ENCODE measurements at places on chromosomes 6 and 20. TPM values are rescaled to one million over a fixed set of nuclear protein-coding genes. Genes with fewer than 3 reads are reported as not detected.

DNA sequence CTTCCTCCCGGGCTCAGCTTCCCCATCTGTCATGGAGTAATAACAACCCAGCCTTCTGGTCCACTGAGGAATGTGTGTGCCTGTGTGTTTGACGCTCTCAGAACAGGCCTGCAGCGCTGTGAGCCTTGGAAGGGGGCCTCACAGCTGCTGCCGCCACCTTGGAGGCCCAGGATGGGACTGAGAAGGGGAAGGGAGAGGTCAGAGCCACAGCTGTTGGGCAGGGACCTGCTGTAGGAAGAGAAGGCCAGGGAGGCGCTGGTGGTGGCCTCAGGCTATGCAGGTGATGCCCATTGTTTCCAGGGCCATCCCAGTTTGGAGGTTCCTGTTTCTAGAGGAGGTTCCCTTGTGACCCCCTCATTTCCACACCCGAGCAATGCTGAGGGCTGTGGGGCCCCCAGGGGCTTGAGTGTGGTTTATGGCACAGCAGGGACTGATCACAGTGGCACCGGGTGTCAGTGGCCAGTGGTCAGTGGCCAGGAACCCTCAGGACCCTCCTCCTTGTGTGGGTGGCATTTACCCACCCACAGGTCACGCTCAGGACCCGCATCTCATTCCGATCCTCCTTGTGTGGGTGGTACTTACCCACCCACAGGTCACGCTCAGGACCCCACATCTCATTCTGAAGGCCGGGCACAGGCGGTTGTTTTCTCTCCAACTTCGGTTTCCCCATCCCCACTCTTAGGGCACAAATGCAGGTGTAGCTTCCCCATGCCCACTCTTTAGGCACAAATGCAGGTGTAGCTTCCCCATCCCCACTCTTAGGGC lies 14.0 kb downstream of the TPD52L2 start:
- no peak for DNase-seq

FRK gene
- 8.0 TPM for total RNA-seq

ZSCAN12 gene
- 5.0 TPM for total RNA-seq

- DNase-seq = no peak
Measured at GRCh38 chr6:5361396-5361795, 100.1 kb downstream of the FARS2 start.

- DNase-seq = no peak
Measured at GRCh38 chr6:113526995-113527394, 330.1 kb upstream of the MARCKS start.

- DNase-seq = no peak
Measured at GRCh38 chr6:84003131-84003530, 30.4 kb upstream of the MRAP2 start.

DNA sequence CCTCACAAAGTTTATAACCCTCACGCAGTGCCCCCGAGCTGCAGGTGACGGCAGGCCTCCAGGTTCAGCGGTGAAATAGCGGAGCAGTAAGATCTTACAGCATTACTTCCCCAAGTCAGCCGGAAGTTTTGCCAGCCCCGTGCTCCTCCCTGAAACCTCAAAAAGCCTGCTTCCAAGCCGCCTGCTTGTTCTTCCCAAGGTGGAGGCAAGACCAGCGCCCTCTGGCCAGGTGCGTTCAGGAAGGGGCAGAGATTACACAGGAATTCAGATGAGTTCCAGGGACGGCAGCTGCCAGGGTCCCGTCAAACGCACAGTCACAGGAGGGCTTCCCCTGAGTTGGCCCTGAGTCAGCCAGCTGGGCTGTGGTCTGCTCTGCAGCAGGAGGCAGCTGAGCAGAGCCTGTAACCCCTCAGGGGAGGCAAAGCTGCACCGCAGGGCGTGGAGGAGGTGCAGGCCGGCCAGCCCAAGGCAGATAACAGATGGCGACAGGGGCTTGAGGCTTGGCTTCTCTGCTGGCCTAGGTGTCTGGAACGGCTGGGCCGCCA lies 124.1 kb upstream of the RPS6KA2 start:
- no peak for DNase-seq

CFAP206 gene
- not detected for total RNA-seq

GRCh38 chr6:169906004-169906687 lies 154.7 kb downstream of the ERMARD start:
- DNase-seq = no peak

OPRL1 gene
- 0.26 TPM for total RNA-seq

DNA sequence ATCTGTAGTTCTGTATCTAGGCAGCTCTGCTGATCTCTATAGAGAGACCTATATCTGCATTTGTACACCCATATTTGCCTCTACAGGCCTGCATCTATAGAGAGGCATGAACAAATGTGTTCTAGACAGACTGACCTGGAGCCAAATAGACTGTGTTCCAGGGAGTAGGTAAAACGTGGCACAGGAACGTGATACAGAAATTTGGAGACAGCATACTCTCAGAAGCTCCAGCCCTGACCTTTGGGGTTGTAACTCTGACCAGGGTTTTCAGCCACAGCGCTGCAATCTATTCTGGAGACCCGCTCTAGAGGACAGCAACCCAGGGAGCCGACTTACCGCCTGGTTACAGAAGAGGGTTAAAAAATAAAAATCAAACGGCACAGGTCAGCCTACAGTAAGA lies 983 bp downstream of the RBBP9 start:
- no peak for DNase-seq

DNA sequence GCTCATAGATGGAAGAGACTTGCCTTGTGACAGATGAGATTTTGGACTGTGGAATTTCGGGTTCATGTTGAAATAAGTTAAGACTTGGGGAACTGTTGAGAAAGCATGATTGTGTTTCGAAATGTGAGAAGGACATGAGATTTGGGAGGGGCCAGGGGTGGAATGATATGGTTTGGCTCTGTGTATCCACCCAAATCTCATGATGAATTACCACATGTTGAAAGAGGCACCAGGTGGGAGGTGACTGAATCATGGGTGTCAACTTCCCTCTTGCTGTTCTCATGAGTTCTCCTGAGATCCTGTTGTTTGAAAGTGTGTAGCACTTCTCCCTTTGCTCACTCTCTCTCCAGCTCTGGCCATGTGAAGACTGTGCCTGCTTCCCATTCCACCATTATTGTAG lies 17.9 kb downstream of the AHI1 start:
- no peak for DNase-seq

GINS1 gene
- 8.6 TPM for total RNA-seq

DNA sequence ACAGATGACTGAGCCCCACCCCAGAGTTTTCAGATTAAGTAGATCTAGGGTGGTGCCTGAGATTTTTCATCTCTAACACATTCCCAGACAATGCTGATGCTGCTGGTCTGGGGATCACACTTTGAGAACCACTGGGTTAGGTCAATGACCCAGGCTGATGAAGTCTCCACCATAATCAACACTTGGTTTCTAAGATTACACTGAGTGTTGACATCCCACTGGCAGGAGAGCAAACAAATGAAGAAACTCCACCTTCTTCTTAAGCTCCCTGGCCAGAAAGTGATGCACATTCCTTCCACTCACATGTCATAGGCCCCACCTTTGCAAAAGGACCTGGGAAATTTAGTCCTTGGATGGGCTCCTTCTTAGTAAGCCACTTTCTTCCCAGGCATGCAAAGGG lies 53.1 kb downstream of the MAFB start:
- DNase-seq = no peak

- no peak for DNase-seq
Measured at GRCh38 chr6:52877168-52877567, 32.3 kb downstream of the GSTA3 start.

- DNase-seq = no peak
Measured at GRCh38 chr6:55208478-55209458, 34.5 kb downstream of the HCRTR2 start.

- DNase-seq = peak; percentile 71
Measured at GRCh38 chr6:28896505-28897368, 27.0 kb downstream of the TRIM27 start.

GRCh38 chr6:79764747-79765146 lies 133.6 kb downstream of the SH3BGRL2 start:
- no peak for DNase-seq

DNA sequence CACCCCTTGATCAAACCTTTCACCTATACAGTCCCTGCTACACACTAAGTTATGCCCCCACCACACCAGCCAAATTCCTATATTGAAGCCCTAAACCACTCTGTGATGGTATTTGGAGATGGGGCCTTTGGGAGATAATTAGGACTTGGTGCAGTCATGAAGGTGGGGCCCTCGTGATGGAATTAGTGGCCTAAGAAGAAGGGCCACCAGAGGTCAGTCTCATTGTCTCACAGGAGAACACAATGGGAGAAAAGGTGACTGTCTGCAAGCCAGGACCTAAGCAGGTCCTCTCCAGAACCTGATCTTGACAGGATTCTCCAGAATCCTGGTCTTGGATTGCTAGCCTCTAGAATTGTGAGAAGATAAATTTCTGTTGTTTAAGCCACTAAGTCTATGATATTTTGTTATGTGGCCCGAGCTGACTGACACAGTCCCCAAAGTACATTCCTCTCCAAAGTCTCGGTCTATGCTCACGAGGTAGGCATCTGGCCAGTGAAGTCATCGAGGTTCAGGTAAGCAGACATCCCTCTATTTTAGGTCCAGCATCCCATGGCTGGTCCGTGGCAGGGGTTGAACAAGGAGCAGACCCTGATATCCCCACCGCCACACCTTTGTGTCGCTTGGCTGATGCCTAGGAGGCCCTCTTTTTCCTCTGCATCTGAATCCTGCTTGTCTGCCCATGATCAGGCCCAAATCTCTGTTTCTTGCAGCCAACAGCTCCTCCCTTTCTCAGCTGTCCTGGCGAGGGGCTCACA lies 138.9 kb downstream of the NFATC2 start:
- no peak for DNase-seq

STX11 gene
- total RNA-seq = 2.5 TPM

PCK1 gene
- total RNA-seq = 134 TPM

DNA sequence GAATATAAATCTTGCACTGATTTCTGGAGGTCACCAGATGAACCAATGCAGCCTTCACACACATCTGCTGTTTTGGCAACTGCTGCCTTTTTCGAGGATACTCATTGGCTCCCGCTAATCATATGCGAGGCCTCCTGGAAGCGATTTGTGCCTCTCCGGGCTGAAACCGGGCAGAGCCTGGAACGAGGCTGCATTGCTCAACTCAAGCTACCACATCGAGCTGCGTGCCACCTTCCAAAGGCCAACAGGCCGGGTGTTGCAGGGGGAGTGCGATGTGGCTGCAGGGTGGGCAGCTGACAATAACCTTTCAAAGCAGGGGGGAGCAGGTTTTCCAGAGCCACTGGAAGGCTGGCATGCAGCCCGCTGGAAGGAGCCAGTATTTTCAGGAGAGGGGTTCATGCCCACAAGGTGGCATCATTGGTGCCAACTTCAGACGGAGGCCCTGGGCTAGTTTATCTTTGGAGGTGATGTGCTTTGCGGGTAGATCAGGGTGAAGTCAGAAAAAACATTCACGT lies 122.6 kb upstream of the IFNGR1 start:
- DNase-seq = peak; percentile 58
